Calu3 (cell line): ENCODE measurements at places on chromosomes 7 and 10.

- DNase-seq, result no peak
Measured at GRCh38 chr10:22477334-22478287, 132.3 kb downstream of the SPAG6 start.

- DNase-seq, result no peak
Measured at GRCh38 chr10:53744746-53745145, 972.2 kb upstream of the MBL2 start.

DNA sequence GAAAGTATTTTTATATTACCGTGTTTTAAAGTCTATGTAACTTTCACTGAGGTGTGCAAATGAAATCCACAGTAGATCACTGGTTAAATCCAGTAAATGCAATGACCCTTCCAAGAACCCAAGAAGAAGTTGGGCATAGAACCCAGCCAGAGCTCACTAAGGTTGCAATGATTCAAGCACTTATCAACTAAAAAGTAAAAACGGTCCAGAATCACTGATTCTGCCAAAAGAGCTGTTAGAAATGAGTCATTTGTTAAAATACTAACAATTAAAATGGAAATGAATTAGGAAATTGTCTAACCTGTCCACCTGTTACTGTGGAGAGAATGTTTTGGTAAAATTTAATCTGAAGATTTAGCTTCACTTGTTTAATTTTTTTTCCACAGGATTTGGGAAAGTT lies 74.4 kb downstream of the ANK3 start:
- DNase-seq, result no peak

GRCh38 chr10:45058992-45059561 lies 58.4 kb downstream of the ZNF22 start:
- no peak for DNase-seq

GRCh38 chr7:28964056-28964455 lies 5.9 kb upstream of the TRIL start:
- DNase-seq, result no peak

DNA sequence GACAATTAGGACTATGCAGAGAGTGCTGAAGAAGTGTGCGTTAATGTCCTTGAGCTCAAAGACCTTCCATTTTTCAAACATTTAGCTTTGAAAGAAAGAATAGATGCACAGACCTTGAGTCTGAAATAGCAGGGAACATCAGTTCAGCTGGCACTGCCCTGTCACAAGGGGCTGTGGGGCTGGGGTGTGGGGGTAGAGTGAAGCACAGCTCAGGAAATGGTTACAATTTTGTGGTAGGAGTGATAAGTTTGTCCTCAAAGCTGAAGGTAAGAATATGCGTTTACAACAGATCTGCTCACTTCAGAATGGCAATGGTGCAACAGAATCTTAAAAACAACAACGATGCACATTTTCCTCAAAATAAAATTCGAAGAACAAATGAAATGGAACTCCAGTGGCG lies 33.6 kb downstream of the SMKR1 start:
- DNase-seq, result no peak

- no peak for DNase-seq
Measured at GRCh38 chr7:133534816-133535215, 281.9 kb downstream of the EXOC4 start.

DNA sequence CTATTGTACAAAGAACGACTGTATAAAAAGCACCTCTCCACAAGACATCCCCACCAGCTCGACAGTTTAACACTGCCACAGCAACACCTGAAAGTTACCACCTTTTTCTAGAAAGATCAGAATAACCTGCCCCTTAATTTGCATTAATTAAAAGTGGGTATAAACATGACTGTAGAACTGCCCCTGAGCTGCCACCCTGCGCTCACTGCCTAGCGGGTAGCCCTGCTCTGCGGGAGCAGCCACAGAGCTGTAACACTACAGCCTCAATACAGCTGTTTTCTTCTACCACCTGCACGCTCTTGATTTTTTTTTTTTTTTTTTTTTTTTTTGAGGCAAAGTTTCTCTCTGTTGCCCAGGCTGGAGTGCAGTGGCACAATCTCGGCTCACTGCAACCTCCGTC lies 140.9 kb downstream of the PARD3 start:
- no peak for DNase-seq

DNA sequence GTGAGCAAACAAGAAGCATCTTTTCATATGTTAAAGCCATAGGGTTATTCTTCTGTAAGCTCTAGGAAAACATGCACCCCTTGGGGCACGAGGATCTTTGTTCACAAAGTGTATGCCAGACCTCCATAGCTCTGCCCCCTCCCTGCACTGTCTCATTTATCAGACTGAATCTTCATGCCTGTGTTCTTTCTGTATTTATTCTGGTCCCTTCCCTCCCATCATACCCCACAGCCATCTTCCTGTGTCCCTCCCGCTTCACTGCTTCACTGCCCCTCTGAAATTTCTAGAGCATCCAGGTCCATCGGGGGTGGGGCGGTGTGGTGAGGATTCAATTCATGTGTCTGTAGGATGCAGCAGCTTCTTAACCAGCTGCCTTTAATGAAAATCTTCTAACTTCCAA lies 7.5 kb downstream of the EPHB6 start:
- DNase-seq, result no peak

DNA sequence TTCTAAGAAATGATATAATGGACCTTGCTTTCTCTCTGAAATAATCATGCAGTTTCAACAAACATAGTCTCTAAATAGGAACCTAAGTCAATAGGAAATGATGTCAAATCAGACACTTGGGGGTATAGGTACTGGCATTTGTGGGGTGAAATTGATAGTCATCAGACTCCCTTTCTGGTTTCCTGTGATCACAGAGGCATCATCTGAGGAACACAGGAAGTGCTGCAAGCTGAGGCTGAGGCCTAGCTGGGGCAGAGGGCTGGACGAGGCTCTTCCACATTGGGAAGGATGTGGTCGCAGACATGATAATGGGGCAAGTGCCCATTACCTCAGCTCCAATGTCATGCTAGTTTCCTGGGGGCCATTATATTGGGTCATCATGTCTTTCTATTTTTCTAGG lies 33.5 kb upstream of the TARP start:
- DNase-seq, result no peak

DNA sequence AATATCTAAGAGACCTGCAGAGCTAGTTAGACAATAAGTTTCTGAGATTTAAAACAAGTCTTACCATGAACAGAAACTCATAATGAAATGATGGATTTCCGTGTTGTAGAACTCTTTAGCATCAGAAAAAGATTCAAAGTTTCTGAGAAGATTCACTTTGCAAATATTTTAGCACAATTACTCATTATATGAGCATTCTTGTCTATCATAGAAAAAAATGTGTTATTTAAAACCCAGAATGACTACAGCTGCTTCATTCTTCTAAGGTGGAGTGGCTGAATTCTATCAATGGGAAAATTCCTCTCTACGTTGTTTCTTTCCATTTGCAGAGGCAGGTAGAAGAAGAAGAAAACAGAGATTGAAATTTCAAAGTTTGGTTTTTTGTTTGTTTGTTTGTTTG lies 21.0 kb upstream of the RALA start:
- no peak for DNase-seq

GRCh38 chr7:41612386-41612785 lies 90.5 kb downstream of the INHBA start:
- no peak for DNase-seq

DNA sequence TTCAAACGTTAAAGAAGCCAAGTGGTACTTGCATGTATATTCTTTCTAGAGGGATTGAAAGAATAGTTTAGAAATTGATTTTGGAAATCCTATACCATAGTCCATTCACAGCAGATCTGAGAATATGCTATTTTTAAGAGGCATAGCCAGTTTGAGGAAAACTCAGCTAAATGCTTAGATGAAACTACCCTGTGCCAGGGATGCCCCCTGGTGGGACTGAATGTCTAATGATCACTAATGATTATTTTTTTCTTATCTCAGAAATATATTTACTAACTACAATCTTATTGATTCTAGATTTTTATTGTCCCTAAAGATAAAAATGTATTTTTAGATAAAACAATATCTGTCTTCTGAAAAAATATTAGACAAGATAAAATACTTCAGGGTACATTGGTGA lies 844.9 kb upstream of the PHF14 start:
- DNase-seq, result peak; percentile 56

DNA sequence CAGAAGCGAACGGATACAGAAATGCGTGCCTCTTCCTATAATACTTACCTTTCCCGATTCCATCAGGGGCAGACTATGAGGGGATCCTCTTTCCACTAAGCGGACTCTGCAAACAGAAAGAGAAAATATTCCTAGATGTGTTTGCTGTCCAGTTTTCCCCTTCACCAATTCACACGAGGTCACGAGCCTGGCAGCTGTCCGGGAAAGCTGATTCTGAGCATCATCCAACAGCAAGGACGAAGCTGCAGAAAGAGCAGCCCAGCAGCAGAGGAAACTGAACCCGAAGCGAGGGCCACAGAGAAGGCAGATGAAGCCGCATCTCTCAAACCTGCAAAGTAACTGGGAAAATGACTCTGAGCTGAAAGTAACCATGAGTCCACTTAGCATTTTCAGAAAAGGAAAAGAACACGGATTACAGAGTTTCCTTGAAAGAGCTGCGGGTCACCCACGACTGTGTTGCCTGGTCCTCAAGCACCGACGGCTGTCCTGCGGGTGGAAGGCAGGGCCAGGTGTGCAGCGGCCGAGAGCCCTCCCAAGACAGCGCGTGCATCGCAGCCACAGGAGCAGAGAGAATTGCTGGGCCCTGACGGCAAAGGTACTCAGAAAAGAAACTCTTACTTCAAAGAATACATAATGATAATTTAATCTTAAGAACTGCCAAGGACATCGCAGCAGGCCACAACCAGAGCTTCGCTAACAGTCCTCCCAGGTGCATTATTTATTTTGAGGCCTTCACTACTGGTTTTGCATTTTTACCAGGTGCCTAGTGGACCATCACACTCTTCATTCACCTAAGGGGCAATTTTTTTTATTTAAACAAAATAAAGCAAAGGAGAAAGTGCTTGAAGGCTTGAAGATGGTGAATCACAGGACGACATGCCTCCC lies 153.3 kb downstream of the ZMYND11 start:
- no peak for DNase-seq

GRCh38 chr7:21076054-21076453 lies 289.4 kb upstream of the SP8 start:
- DNase-seq, result no peak

GRCh38 chr10:88169037-88169319 lies 305.6 kb downstream of the PTEN start:
- no peak for DNase-seq

- no peak for DNase-seq
Measured at GRCh38 chr10:121438333-121438732, 159.9 kb downstream of the FGFR2 start.

GRCh38 chr7:86889501-86889900 lies 170.0 kb downstream of the ELAPOR2 start:
- DNase-seq, result no peak

DNA sequence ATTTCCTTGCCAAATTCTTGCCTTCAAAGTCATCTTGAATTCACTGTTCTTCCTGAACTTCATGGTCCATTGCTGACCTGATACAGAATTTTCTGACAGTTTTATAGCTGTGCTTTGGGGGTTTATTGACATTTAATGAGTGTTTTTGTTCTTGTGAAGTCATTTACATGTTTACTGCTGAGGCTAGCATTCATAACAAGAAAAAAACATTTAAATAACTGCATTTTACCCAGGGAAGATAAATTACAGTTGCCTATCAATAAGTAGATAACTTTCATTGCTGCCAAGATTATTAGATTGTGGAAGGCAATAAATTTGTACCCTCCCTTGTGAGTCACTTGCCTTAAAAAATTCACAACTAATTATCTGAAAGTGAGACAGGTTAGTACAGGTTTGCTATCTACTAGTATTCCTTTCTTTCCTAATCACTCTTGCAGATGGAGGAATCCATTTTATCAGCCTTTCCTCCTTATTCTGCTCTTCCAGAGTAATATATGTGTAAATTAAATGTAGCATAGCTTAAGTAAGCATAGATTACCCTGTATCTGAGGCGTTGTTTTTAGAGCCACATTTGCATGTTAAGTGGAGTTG lies 178.4 kb downstream of the EXOC4 start:
- DNase-seq, result no peak

DNA sequence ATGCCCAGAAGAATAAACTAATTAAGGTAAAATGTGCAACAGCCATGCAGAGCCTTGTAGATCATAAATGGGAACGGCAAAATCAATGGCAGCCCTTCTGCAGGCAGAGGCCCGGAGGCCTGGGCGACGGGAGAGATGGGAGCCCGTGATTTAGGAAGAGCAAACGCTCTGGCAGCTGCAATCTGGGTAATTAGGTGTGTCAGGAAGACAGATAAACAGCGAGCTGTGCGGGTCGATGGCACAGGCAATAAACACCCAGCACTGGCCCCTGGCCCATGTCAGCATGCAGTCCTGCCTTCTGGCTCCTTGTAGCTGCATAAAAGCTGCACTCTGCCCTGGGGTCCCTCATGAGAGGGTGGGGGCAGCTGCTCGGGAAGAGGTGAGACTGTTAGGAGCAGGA lies 78.0 kb downstream of the GOLGA7B start:
- DNase-seq, result no peak

DNA sequence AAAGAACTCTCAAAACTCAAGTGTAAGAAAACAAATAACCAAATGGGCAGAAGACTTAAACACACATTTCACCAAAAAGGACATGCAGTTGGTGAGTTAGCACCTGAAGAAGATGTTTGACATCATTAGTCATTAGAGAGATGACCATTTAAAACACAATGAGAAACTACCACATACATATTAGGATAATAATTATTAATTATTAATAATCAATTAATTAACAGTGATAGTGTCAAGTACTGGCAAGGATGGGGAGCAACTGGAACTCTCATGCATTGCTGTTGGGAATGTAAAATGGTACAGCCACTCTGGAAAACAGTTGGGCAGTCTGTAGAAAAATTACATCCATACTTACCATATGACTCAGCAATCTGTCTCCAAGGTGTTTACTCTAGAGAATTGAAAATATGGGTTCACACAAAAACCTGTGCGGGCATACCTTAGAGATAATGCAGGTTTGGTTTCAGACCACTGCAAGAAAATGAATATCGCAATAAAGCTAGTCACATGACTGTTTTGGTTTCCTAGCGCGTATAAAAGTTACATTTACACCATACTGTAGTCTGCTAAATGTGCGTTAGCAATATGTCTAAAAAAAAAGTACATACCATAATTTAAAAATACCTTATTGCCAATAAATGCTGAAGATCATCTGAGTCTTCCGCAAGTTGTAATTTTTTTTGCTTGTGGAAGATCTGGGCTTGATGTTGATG lies 30.3 kb downstream of the ARID5B start:
- no peak for DNase-seq

GRCh38 chr10:102280397-102281101 lies 35.2 kb downstream of the GBF1 start:
- no peak for DNase-seq

- no peak for DNase-seq
Measured at GRCh38 chr7:124690840-124691239, 74.8 kb downstream of the GPR37 start.
